Glomerular endothelial cell (primary cell): ENCODE measurements at places on chromosomes 5 and 9.

DNA sequence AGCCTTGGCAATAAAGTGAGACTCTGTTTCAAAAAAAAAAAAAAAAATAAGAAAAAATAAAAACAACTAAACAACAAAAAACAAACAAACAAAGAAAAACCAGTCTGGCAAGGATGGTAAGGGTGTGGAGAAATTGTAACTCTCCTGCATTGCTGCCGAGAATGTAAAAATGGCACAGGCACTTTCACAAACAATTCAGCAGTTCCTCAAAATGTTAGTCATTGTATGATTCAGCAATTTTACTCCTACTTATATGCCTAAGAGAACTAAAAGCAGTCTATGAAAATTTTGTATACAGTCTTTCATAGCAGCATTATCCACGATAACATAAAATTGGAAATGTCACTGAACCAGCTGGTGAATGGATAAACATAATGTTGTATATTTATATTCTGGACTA, 280.4 kb downstream of the CDH9 start:
- no peak for DNase-seq

DNA sequence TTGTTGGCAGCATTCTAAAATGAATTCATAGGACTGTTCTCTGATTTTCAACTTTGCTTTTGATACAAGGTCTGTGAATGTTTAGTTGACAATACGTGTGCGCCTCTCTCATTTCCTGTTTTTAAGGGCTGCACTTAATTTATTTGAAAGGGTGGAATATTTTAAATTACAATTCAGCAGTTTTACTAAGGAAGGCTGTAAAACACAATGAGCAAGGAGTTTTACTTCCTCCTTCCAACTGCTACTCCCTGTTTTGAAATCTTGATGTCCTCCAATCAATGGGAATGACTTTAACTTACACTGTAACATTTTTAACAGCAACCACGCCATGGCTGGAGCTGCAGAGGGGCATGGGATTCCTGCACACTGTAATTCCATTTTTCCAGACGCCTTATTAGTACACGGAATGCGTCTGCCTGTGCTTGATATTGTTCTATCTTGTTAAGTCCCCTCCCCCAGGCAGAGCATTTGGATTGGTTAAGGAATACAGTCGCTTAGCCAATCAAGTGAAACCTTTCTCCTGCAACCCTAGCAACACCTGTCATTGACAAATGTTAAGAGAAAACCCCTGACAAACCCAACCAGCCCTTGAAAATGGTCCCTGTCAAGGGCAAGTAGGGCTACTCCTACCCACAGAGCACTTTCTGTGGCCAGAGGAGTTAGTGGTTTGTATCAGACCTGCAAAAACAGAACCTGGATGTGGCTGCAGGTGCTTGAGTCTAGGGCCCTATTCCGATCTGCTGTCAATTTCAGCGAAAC, 12.5 kb upstream of the ZSWIM6 start:
- no peak for DNase-seq

DNA sequence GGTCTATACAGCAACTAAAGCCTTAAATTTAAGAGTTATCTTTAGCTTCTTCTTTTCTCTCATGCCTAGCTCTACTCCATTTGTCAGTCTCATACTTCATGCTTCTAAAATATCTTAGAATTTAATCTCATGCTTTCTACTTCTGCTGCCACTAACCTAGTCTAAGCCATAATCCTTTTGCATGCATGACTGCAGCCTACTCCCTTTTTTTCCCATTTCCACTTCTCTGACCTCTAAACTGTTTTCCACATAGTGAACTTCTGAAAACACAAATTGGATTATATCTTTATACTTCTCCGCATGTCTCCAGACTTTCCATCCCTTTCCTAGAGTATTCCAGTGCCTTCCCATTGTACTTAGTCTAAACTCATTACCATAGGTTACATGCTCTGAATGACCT, 193.0 kb downstream of the XRCC4 start:
- no peak for DNase-seq

GRCh38 chr5:184471-184870, 6.8 kb upstream of the LRRC14B start:
- no peak for DNase-seq

- DNase-seq, result no peak
These were observed 30.6 kb downstream of the CLINT1 start for GRCh38 chr5:157828105-157828943.
